ENCODE measurements at places on chromosomes 12 and 14. TPM values are rescaled to one million over a fixed set of nuclear protein-coding genes. Genes with fewer than 3 reads are reported as not detected.

- H3K27ac ChIP-seq: no peak overlapping the region
- no peaks in the 10 kb centered on the region for H3K27me3 ChIP-seq
- no peaks in the 10 kb centered on the region for H3K4me1 ChIP-seq
- H3K36me3 ChIP-seq: no peaks in the 10 kb centered on the region
- no peak overlapping the region for H3K4me3 ChIP-seq
- no peak for DNase-seq
These were observed 34.5 kb downstream of the PLCZ1 start for GRCh38 chr12:18703321-18703720.

DNA sequence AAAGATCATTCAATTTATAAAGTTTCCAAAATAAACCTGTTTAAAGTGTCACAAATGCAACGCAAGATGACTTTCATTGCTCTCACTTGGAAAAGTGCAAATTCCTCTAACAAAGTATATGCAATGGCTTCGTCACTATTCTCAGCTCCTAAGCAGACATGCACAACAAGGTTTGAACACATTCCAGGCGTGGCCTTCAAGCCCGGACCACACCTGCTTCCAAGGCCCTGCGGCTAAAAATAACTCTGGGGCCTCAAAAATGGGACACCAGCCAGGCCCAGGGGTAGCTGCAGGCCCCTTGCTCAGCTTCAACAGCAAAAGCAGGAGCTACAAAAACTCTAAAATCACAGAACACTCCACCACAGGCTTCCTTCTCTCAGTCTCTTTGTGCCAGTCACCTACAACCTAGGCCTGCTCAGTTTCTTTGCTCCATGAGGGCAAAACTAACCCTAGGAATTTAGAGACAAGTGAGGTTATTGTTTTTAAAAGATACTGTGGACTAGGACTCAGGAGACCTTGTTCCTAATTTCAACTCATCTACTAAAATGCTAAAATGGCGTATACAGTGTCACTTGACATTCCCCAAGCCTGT, 29.3 kb downstream of the DUSP16 start:
- H3K27ac ChIP-seq: peak overlapping the region; percentile 71
- H3K4me3 ChIP-seq: no peak overlapping the region
- no peaks in the 10 kb centered on the region for H3K36me3 ChIP-seq
- no peak for DNase-seq
- peaks cover 7% of the 10 kb centered on the region for H3K4me1 ChIP-seq
- no peaks in the 10 kb centered on the region for H3K27me3 ChIP-seq

GRCh38 chr14:69208666-69209065, 17.4 kb downstream of the EXD2 start:
- no peaks in the 10 kb centered on the region for H3K27me3 ChIP-seq
- no peaks in the 10 kb centered on the region for H3K36me3 ChIP-seq
- H3K4me1 ChIP-seq: no peaks in the 10 kb centered on the region
- DNase-seq: no peak
- H3K4me3 ChIP-seq: no peak overlapping the region

Gene PLCZ1
- total RNA-seq: not detected

Gene BATF
- total RNA-seq: 34.7 TPM

DNA sequence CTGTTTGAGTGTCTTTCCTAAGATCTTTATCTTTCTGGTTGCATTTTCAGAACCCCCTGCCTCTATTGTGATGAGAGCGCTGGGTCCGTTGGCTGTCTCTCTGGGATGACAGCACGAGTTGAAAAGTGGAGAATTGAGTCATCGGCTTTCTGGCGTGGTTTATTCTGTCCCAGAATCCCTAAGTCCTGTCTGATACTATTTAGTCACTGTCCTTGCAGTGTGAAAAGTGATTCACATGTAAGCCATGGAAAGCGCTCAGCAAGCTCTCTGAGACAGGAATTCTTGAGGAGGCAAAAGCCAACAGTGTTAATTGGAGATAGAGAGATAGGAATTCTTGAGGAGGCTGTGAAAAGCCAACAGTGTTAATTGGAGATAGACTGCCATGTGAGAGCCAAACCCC, 121.7 kb downstream of the CHST11 start:
- no peak for DNase-seq
- no peaks in the 10 kb centered on the region for H3K36me3 ChIP-seq

- H3K36me3 ChIP-seq: no peaks in the 10 kb centered on the region
- H3K27ac ChIP-seq: no peak overlapping the region
- no peak for DNase-seq
- no peaks in the 10 kb centered on the region for H3K27me3 ChIP-seq
These were observed 298.8 kb downstream of the LRFN5 start for GRCh38 chr14:41905394-41905964.

GRCh38 chr12:116864371-116865160, 16.7 kb downstream of the HRK start:
- no peaks in the 10 kb centered on the region for H3K4me1 ChIP-seq
- no peak overlapping the region for H3K4me3 ChIP-seq
- no peaks in the 10 kb centered on the region for H3K36me3 ChIP-seq
- H3K27me3 ChIP-seq: no peaks in the 10 kb centered on the region
- no peak overlapping the region for H3K27ac ChIP-seq
- no peak for DNase-seq

Gene LRP1
- 894 TPM for total RNA-seq

DNA sequence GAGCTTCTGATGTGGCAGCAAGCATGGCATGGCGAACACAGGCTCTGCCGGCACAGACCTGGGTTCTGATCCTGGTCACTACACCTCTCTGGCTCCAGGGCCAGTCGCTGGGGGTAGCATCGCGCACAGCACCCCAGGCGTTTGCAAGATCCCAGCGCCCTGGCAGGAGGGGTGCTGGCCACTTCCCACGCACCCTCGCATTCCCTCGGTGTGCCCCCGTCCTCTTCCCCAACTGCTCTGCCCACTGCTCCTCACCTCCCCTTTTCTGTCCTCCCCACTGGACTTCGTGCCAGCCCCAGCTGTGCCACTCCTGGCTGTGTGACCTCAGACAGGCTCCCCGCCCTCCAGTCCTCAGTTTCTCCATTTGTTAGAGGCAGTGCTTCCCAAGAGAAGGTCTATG, 2.8 kb downstream of the CDK2AP1 start:
- H3K4me3 ChIP-seq: peak overlapping the region; percentile 82
- H3K27me3 ChIP-seq: no peaks in the 10 kb centered on the region
- DNase-seq: no peak
- H3K27ac ChIP-seq: peak overlapping the region; percentile 87
- H3K4me1 ChIP-seq: peaks cover 5% of the 10 kb centered on the region

- H3K36me3 ChIP-seq: no peaks in the 10 kb centered on the region
- H3K4me1 ChIP-seq: no peaks in the 10 kb centered on the region
- no peak for DNase-seq
- no peaks in the 10 kb centered on the region for H3K27me3 ChIP-seq
- H3K4me3 ChIP-seq: no peak overlapping the region
- H3K27ac ChIP-seq: no peak overlapping the region
These were observed 19.2 kb upstream of the C12orf76 start for GRCh38 chr12:110067531-110067930.

- H3K4me1 ChIP-seq: no peaks in the 10 kb centered on the region
- no peak overlapping the region for H3K27ac ChIP-seq
- no peaks in the 10 kb centered on the region for H3K27me3 ChIP-seq
- H3K4me3 ChIP-seq: no peak overlapping the region
- no peak for DNase-seq
These were observed 110.0 kb downstream of the ADCK1 start for GRCh38 chr14:77909911-77910310.

Gene C12orf54
- 0.64 TPM for total RNA-seq

GRCh38 chr12:76259660-76260389, 88.4 kb downstream of the BBS10 start:
- DNase-seq: peak; percentile 55
- no peaks in the 10 kb centered on the region for H3K4me1 ChIP-seq
- H3K27ac ChIP-seq: peak overlapping the region; percentile 91
- no peaks in the 10 kb centered on the region for H3K36me3 ChIP-seq
- H3K27me3 ChIP-seq: no peaks in the 10 kb centered on the region
- no peak overlapping the region for H3K4me3 ChIP-seq

DNA sequence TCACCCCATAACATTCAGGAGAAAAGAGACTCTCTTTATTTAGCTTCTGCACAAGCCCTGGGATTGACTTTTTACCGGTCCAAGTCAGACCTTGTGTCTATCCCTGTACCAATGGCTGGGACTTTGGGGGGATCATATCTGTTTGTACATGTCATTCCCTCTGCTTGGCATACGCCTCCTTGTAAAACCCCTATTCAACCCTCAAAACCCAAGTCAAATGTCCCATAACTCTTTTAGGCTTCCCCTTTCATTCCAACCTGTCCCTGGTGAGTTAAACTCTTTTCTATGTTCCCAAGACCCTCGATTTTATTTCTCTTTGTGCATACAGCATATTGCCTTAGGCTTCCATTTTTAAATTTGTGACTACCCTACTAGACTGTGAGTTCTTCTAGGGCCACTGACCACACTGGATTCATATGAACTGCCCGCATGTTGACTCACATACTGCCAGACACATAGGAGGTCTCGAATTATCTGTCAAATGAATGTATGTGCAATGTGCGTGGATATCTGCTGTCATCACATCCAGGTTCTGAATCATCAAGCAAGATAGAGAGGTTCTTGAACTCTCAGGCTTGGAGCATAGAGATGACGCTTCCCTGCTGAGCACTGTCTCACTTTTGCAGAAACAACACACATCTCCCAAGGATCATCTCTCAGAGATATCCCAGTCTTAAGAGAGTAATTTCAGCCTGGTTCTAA, 548.6 kb upstream of the TBX3 start:
- H3K4me1 ChIP-seq: no peaks in the 10 kb centered on the region
- no peaks in the 10 kb centered on the region for H3K27me3 ChIP-seq
- H3K27ac ChIP-seq: no peak overlapping the region
- DNase-seq: no peak

Gene PHC1
- total RNA-seq: 39.2 TPM

GRCh38 chr12:78101113-78101876, 270.6 kb downstream of the NAV3 start:
- H3K27ac ChIP-seq: no peak overlapping the region
- H3K27me3 ChIP-seq: no peaks in the 10 kb centered on the region
- no peaks in the 10 kb centered on the region for H3K4me1 ChIP-seq
- H3K36me3 ChIP-seq: no peaks in the 10 kb centered on the region
- DNase-seq: no peak

DNA sequence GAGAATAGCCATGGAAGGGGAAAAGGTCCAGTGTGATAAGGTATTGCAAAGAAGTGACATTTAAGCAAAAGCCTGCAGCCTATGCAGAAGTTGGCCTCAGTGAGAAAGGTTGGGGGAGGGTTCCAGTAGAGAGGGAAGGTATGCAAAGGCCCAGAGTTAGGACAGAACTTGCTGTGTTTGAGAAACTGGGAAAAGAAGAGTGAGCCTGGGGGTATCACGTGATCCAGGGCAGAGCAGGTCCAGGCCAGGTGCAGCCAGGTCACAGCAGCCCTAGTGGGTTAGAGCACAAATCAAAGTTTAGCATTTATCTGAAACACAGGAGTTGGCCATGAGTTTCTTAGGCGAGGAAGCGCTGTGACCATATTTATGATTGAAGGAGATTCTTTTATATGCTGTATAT, 1.6 kb downstream of the SERPINA5 start:
- no peaks in the 10 kb centered on the region for H3K36me3 ChIP-seq
- no peak for DNase-seq
- H3K4me3 ChIP-seq: no peak overlapping the region
- H3K27ac ChIP-seq: peak overlapping the region; percentile 3
- H3K4me1 ChIP-seq: no peaks in the 10 kb centered on the region
- no peaks in the 10 kb centered on the region for H3K27me3 ChIP-seq

DNA sequence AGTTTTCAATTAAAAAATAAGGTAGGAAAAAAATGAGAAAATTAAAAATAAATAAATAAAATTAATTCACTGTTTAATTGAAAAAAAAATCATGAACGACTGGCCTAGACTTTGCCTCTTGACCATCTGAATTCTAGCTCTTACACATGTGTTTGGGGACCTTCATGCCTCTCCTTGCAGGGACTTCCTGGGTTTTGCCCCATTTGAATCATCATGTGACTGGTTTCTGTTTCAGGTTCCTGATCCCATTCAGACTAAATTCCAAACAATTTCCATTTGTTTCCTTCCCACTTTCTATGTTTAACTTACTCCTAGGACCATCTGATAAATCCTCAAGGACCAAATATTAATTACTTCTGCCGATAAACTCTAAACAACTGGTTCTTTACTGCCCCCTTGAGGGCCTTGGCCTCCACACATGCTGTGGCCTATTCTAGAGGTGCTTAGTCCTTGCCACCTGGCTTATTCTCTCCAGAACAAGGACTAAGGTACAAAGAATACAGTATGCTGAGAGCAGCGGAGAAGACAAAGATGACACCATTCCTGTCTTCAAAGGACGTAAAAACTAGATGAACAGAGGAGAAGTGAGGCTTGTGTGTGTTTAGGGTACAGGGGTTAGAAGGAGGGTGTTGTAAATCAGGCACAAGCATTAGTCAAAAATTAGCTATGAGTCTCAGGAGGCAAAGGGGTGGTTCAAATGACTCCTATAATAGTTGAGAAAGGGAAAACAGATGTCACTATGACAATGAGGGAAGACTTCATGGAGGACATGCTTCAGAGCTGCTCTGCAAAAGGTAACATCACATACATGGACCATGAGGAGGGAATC, 125.8 kb upstream of the AVPR1A start:
- DNase-seq: no peak
- H3K27me3 ChIP-seq: no peaks in the 10 kb centered on the region
- no peak overlapping the region for H3K27ac ChIP-seq
- H3K4me3 ChIP-seq: no peak overlapping the region

DNA sequence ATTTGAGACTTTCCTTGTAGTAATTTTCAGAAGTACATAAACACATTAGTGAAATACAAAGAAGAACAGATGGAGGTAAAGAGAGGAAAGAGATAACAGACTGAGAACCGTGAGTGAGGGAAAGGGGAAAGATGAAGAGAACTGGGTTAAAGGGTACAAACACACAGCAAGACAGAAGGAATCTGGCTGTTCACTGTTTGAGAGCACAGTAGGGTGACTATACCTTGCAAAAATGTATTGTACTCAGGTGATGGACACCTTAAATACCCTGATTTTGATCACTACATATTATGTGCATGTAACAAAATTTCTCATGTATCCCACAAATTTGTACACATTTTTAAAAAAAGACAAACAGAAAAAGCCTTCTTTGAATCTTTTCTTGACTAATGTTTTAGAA, 2.7 kb upstream of the TRHDE start:
- no peaks in the 10 kb centered on the region for H3K36me3 ChIP-seq
- no peaks in the 10 kb centered on the region for H3K4me1 ChIP-seq
- DNase-seq: no peak
- peaks cover 24% of the 10 kb centered on the region for H3K27me3 ChIP-seq

GRCh38 chr14:101193845-101194372, 290.4 kb upstream of the RTL1 start:
- H3K4me1 ChIP-seq: no peaks in the 10 kb centered on the region
- H3K27me3 ChIP-seq: peaks cover 3% of the 10 kb centered on the region
- no peak for DNase-seq

Gene SLC17A8
- total RNA-seq: not detected
